ENCODE measurements at places on chromosomes 5 and 9. TPM values are rescaled to one million over a fixed set of nuclear protein-coding genes. Genes with fewer than 3 reads are reported as not detected.

Gene SPAG8
- 2.4 TPM for total RNA-seq

GRCh38 chr5:89707891-89708290 is 701.7 kb downstream of the CETN3 start:
- DNase-seq, result no peak

Gene P4HA2
- total RNA-seq, result 24.7 TPM

- DNase-seq, result no peak
These were observed 876 bp downstream of the EGFLAM start for GRCh38 chr5:38259062-38259808.

Gene LCP2
- not detected for total RNA-seq

- no peak for DNase-seq
These were observed 505.4 kb downstream of the TMEM232 start for GRCh38 chr5:110221036-110221435.

DNA sequence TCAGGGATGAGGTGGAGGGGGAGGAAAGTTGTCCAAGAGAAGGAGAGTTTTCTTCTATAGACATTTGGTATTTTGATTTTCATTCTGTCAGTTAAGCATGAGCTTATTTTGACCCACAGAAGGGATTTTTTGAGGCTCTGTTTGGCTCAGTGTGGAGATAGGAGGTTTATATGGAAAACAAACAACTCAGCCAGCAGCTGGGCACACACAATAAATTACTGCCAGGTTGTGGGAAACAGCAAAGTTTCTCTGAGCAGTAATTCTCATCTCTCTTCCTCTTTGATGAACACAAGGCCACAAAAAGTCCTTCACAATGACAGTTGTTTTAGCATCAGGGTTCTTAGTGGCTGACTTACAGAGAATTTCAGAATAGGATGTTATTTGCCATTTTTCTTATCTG is 486.1 kb downstream of the KDM4C start:
- DNase-seq, result no peak

DNA sequence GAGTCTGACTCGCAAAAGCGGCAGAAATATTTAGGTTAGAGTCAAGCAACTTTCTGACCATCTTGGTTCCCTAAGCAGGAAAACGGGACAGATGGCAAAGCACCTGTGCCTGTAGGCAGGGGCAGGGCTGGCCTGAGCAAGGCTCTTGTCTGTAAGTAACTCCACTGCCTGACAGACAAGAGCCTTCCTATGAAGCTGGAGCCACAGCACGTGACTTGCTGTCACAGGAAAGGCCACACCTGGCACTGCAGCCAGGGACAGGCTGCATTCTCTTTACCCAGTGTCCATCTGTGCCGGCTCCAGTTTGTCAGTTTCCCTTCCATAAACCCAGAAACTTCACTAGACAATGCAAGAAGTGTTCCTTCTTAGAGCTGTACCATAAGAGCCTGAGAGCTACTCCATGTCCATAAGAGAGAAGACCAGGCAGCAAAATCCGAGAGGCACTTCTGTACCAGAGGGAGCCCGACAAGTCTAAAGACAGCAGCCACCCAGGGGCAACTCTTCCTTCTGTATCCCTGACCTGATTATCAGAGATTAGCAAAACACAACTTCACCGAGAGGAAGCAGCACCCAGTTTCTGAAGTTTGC is 78.1 kb downstream of the GPR21 start:
- peak; percentile 86 for DNase-seq

GRCh38 chr9:38687389-38687842 is 32.5 kb downstream of the FAM240B start:
- DNase-seq, result no peak

DNA sequence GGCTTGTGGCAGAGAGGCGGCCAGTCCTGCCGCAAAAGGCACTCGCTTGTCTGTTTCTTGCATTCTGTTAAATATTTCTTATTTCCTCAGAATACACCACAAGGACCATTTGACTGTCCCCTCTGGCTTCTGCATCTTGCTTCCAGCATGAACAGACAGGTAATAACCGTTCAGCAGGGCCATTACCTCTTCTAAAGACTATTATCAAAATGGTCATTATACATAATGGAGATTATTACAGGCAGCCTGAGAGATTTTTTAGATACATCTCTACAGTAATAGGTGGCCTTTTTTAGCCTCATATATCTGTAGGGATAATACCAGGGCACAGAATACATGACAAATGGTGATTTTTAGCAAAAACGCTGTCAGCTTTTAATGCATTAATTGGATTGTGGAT is 382.0 kb downstream of the PSAT1 start:
- no peak for DNase-seq

Gene SLC27A4
- total RNA-seq, result 49.0 TPM

Gene MPDZ
- 15.5 TPM for total RNA-seq

All from G401 (cell line).